Amniotic epithelial cell (primary cell): ENCODE measurements at places on chromosomes 3 and 15.

DNA sequence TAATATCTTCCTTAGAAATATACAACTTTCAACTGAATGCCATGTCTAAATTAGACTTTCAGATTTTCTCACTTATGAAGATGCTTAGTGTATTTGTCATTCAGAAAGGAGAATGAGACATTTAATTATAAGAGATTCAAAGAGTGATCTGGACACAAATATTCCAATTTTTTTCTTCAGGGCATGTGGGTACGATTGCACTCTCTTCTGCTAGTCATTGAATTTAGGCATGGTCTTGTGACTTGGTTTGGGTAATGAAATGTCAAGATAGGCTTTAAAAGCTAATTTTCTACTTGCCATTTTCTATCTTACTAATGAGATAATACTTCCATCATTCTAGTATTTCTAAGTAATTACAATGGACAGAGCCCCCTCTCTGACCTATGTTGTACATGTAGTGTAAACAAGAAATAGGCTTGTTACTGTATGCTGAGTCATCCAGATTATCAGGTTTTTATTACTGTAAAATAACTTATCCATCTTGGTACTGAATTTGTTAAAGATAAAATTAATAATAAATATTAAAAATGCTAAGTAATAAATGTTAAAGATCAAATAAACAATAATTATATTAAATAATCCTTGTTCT, 770.8 kb upstream of the BCHE start:
- no peak for DNase-seq

- DNase-seq: peak; percentile 44
Observed at GRCh38 chr3:173938159-173938558, 540.6 kb downstream of the NLGN1 start.

GRCh38 chr3:195731356-195731905, 10.7 kb downstream of the MUC20 start:
- no peak for DNase-seq

DNA sequence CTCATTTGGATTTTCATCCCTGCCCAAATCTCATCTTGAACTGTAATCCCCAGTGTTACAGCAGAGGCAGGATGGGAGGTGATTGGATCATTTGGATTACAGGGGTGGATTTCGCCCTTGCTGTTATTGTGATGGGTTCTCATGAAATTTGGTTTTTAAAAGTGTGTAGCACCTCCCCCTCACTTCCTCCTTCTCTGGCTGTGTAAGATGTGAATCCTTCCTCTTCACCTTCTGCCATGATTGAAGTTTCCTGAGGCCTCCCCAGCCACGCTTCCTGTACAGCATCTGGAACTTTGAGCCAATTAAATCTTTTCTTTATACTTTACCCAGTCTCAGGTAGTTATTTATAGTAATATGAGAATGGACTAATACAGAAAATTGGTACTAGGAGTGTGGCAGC, 316.8 kb downstream of the PLCL2 start:
- no peak for DNase-seq

GRCh38 chr3:73207946-73208440, 146.5 kb downstream of the EBLN2 start:
- DNase-seq: no peak

DNA sequence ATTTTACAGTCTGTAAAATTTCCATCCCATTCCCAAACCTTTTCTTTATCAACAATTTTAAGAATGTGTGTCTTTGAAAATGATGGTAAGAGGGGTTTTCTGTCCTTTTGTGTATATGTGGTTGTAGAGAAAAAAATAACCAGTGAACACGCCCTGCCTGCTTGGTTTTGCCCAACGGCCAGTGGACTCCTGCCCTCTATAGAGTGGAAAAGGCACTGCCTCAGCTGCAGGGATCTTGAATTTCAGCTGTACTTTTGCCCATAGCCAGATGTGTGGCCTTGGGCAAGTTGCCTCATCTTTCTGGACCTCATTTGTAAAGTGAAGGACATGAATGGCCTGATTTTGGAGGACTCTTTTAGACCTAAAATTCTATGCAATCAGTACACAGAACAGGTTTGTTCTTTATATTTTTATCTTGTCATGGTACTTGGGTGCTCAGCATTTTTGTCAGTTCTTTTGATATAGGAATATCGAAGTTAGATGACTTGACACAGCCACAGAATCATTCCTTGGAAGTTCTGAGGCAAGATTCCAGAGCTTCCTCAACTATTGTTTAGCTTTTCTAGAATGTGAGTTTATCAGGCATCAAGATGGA, 81.0 kb downstream of the CLDN11 start:
- DNase-seq: peak; percentile 82

GRCh38 chr3:105938101-105938500, 69.3 kb upstream of the CBLB start:
- DNase-seq: peak; percentile 31

DNA sequence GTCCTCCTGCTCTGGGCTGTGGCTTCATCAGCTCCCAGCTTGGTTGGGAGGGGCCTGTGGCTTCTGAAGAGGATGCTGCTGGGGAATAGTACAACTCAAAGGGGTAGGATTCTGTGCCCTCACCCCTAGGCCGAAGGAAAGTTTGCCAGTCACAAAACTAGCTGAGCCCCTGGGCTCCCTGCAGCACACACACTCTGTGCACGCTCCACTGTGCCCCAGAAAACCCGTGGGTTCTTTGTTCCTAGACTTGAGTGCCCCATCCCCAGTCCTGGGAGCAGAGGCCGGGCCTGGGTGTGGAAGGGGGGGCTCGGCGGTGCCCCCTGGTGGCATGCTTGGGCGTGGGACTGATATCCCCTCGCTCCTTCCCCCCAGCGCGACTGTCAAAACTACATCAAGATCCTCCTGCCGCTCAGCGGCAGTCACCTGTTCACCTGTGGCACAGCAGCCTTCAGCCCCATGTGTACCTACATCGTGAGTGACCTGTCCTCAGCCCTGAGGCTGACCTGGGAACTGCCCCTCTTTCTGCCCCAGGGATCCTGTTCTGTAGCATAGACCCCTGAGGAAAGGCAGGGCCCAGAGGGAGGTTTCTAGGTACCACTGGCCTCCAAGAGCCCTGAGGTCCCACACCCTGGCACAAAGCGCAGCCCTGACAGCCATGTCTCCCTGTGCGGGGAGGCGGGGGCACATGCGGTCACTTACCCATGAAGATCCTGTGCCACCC, 14.2 kb downstream of the CIB1 start:
- DNase-seq: no peak

DNA sequence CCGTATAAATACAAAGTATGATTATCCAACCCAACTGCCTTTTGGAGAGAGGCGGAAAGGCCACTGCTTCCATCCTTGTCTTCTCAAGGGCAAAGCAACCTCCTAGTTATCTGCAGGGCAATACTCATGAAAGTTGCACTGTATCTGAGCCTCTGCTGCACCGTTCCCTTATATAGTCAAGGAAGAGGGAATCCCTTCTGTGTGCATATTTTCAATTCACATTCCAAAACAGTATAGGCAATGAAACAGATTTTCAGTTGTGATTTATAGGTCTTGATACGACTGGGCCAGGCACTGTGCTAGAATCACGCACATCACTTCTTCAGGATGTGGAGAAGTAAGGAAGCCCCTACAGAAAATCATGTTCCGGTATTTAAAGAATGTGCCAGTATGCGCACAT, 455.7 kb downstream of the FOXP1 start:
- DNase-seq: peak; percentile 68

DNA sequence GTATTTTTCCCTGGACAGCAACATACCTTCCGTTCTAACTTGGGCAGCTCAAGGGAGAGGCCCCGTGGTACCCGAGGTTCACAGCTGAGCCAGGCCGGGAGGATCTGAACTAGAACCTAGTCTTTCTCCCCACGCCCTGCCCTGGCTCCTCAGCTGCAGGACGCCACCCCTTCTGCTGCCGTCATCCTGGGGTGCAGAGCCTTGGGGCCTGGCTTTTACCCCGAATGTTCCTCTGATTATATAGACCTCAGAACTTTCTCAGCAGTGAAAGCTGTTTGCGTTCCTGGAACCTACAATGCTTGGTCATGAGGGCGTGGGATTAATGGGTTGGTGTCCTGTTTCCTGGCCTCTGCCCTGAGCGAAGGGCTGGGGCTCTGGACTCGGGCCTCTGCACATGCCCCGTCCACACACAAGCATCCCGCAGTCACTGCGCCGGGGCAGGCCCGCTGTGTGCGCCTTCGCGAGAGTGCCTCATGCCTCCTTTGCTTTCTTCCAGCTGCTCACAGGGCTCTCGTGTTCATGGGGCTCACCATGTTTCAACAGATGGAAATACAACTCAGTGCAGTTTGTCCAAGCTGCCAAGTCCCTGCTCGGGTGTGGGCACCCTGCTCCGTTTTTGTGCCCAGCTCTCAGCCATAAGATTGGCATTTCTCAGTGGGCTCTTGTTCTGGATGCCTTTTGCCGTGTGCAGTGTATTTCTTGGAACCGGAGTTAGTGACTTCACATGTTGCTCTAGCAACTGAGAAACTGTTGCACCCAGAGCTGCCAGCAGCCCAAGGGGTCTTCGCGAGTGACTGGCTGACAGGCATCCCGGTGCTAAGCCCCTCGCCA, 20.4 kb downstream of the SYNM start:
- no peak for DNase-seq

DNA sequence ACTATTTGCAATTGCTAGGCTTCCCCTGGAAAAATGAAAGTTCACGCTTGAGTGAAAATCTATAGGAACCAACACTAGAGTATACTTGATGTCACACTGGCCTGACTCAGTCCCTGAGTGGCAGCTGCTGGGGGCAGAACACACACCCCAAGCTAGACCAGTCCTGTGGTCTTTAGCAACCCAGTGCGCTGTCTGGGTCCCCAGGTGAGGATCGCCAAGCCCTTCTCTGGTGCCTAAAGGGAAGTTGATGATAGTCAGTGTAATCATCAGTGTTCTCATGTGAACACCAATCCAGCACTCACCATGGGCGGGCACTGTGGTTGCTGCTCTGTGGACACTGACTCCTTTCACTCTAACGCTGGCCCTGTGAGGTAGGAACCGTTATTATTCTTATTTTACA, 11.2 kb downstream of the ALDH1A3 start:
- no peak for DNase-seq

DNA sequence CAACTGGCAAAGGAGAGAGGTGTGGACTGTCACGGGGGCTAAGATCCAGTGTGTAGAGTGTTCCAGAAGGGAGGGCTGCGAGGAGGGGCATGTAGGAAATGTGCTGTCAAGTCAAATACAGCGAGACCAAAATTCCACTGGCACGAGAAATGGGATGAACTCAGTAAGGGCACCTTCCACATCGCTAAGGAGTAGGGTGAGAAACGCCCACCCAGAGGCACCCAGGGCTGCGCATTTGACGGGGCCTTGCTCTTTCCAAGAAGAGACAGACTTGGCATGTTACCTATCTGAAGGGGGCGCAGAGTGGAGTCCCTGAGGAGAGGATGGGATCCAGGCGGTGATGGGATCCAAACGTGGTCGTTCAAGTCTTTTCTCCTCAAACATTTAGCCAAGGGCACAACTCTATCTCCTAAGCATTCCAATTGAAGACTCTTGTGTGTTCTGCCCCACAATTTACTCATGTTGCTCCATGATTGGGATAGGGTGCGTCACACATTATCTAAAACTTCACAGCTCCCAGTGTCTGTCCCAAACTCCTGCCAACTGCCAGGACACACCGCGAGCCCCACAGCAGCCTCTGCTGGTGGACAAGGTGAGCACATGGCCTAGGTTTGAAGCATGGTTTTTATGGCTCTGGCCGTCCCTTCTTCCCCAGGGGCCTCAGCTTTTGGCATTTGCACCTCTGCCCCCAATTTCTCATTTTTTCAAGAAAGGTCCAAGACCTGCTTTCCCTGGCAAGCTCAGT, 7.6 kb downstream of the SELENOS start:
- no peak for DNase-seq

GRCh38 chr3:183298701-183299153, 45.7 kb downstream of the B3GNT5 start:
- peak; percentile 94 for DNase-seq

DNA sequence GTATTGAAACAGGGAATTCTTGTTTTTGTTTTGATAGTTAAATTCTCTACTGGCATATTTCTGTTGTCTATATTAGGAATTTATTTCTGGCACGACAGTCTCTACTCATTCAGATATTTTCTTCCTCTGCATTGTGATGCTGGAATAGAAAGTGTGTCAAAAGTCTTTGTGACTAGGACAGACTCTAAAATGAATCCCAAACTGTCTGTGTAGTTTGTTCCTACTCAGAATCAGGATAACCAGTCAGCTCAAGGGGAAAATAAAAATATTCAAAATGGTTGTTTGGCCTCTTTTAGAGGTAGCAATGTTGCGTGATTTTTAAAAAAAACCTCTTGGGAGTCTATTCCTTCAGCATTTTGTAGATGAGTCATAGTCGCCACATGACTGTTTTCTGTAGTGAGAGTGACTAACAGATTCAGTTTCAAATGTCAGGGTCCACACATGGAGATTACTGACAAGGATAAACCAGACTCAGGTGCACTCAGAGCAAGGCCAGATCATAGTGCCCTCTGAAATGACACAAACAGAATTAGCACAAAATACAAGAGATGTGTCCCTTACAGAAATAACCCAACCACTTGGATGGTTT, 13.1 kb downstream of the SLC7A14 start:
- DNase-seq: peak; percentile 48

- DNase-seq: no peak
Observed at GRCh38 chr3:131356006-131356595, 25.5 kb upstream of the NUDT16 start.

GRCh38 chr15:56981160-56981559, 62.7 kb downstream of the TCF12 start:
- no peak for DNase-seq

DNA sequence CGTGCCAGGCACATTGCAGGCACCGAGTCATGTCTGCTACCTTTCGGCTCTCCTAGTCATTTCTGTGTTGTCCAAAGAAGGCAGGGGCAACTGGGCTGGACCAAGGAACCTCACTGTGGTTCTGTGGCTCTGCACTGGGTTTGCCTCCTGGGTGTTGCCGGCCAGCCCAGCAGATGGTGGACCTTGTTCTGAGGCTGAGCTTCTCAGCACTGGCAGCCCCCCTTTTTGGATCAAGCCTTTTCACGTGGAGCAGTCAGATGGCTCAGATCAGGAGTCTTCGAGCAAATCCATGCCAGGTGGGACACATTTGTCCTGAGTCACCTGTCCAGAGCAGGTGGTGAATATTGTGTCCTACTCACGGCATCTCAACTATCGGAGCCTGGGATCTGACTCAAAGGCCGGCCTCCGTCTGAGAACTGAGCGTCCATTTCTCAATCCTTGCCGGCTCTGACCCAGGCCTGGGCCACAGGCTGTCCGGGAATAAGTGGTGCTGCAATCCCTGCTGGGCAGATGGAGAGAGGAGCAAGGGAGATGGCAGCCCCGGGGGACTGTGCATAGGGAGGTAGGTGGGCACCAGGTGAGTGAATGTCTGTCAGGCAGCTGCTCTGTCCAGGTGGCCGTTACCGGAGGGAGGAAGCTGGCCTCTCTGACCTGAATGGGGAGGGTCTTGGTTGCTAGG, at the start of gene IL16:
TSS of gene IL16 (plus strand) at position 304 of the 679 bp plus-strand sequence. CDS start 28,521 bp downstream, outside the sequence.
- no peak for DNase-seq

GRCh38 chr3:10164546-10165393, at the start of gene IRAK2:
Gene IRAK2 (plus strand): TSS chr3:10164919. CDS start chr3:10164955, 36 bp downstream.
- peak; percentile 25 for DNase-seq
